LNCaP clone FGC (cell line): ENCODE measurements at places on chromosomes 7 and 10.

DNA sequence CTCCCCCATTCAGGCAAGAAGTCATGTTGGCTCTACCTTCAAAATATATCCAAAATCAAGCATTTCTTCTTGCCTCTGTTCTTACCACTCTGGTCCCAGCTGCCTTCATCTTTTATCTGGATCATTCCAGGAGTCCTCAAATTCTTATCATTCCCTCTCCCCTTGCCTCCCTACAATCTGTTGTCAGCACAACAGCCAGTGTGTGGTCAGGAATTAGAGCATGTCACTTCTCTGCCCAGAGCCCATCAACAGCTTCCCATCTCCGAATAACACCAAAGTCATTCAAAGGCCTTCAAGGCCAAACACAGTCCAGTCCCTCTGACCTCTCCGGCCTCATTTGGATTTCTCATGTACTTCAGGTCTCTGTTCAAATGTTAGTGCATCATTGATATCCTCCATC, 70.4 kb downstream of the DENND11 start:
- no peak for DNase-seq

- no peak for DNase-seq
Observed at GRCh38 chr7:100561491-100562194, 12.1 kb downstream of the SAP25 start.

DNA sequence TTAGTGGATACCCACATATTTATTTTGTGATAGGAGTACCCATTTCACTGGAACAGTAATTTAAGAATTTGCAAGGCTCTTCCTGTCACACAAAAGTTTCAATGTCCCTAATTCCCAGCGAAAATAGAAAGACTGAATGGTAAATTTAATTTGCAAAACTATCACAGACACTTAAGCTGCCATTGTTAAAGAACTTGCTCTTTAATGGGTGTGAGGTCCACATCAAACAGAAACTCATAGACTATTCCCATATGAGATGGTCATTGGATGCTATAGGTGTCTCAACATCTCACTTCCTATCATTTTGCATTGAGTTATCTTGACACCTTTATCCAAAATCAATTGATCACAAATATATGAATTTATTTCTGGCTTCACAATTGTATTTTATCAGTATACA, 415.9 kb downstream of the GPAM start:
- no peak for DNase-seq

- DNase-seq = no peak
Observed at GRCh38 chr10:103552856-103553742, 59.6 kb downstream of the NEURL1 start.

DNA sequence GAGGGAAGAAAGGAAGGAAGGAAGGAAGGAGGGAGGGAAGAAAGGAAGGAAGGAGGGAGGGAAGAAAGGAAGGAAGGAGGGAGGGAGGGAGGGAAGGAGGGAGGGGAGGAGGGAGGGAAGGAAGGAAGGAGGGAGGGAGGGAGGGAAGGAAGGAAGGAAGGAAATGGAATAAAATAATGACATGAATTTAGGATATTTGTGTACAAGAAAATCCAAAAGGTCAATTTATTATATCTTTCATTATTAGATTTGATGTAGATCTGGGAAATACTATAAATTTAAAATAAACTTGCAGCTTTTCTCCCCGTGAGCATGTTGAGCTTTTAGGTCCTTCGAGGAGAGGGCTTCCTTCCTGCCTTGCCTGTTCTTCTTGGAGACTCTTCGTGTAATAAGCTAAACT, 398.6 kb upstream of the NRP1 start:
- DNase-seq = no peak

- DNase-seq = no peak
Observed at GRCh38 chr10:31836569-31837406, 91.8 kb downstream of the ARHGAP12 start.

DNA sequence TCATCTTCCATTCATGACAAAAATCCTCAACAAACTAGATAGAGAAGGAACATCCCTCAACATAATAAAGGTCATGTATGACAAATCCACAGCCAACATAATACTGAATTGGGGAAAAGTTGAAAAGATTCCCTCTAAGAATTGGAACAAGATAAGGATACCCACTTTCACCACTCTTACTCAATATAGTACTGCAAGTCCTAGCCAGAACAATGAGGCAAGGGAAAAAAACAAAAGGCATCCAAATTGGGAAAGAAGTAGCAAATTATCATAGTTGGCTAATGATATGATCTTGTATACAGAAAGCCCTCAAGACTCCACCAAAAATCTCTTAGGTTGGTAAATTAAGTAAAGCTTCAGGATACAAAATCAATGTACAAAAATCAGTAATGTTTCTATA, 4.7 kb downstream of the POT1 start:
- DNase-seq = no peak

GRCh38 chr7:40640566-40640965, 505.8 kb downstream of the SUGCT start:
- no peak for DNase-seq

- DNase-seq = no peak
Observed at GRCh38 chr10:89949496-89949895, 248.1 kb downstream of the KIF20B start.

GRCh38 chr7:368651-369475, 78.9 kb downstream of the FOXL3 start:
- no peak for DNase-seq

DNA sequence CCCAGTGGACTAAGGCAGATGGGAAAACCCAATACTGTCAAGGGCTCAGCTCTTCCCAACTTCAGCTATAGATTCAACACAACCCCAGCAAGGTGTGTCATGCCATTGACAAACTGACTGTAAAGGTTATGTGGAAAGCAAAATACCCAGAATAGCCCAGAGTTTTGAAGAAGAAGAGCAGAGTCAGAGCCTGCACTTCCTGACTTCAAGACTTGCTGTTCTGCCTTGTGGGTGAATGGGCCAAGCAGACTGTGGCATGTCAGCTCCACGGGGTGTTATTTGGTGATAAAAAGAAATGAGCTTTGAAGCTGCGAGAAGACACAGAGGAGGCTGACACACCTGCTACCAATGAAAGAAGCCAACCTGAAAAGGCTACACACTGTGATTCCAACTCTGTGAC, 89.7 kb downstream of the NKX6-2 start:
- no peak for DNase-seq

DNA sequence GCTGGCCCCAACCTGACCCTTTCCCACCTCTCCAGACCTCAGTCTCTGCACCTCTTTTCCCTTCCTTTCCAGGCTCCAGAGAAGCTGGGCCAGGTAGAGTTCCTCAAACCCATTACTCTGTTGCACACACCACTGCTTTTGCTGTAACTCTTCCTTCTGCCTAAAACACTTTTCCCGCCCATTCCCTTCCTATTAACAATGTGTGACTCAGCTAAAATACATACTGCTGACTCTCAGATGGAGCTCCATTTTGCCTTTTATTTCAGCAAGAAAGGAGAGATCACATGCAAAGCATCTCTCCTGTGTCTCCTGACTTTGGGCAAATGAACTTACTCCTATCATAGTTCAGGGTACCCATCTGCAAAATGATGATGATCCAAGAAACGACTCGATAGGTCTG, 201.0 kb downstream of the CALN1 start:
- no peak for DNase-seq

DNA sequence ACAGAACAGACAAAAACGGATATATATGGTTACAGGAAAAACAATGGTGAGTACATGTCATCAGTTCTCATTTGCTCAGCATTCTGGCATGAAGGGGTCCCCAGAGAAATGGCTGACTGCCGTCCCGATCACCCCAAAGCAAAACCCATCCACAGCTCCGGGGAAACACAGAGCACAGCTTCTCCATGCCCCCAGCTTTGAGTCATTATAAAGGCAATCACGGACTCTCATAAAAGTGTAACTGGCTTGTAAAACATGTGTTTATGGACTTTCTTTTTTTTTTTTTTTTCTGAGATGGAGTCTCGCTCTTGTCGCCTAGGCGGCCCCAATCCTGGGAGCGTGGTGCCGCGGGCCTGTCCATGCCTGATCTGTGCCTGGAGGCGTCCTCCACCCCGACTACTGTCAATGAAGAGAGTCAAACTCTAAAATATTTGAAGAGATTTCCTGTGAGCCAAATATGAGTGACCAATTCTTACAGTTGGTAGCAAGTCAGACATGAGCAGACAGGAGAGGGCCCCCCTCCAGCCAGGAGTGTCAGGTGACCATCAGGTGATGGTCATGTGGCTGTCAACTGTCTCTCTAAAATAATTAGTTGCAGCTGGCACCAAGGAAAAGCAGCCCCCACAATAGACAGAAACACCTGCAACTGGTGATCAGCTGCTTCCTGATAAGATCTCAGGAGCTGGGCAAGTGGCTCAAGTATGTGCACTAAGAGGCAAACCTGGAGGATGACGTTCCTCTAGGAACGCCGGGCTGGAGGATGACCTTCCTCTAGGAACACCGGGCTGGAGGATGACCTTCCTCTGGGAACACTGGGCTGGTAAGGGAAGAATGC, 21.7 kb upstream of the NOM1 start:
- DNase-seq = no peak

DNA sequence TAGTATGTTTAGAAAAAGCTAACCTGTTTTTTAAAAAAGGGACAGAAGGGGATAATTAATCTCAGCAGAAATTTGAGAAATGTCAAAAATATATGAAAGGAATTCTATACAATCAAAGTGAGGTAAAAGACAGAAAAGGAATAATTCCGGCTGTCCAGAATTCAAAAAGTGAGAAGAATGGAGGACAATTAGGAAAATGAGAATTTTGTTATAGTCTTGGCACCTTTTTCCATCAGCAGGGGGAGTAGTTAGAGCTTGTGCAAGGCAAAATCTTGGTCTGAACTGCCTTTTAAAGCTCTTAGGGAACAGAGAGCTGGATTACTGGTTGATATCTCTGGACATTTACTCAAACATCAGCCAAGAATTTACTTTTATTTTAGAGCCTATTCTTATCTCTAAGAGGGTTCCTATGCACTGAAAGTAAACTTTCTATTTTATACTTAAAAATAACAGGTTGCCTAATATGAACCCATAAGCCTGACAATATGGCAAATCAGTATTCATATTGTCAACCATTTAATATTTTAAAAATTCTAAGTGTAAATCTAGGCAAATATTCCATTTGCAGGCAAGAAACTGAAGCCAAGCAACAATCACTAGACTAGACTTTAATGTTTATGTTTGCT, 185.6 kb downstream of the ANK3 start:
- DNase-seq = no peak

GRCh38 chr10:59595593-59595992, 114.1 kb downstream of the SLC16A9 start:
- DNase-seq = no peak

DNA sequence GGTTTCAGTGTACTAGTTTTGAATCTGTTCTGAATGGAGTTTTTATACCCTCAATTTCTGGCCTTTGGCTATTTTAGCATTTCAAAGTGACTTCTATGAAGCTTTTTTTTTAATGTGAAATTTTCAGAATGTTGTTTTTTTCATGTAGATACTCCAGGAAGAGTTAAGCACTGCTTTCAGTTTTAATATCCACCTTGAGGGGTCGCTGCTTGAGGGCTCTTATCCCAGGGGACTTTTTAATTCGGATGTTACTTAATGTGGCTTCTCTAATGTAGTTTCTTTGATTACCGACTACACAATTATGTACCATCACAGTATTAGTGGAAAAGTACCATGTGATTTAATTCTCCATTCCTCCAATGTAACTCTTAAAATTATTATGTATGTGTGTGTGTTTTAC, 5.2 kb downstream of the IFIT5 start:
- DNase-seq = no peak

DNA sequence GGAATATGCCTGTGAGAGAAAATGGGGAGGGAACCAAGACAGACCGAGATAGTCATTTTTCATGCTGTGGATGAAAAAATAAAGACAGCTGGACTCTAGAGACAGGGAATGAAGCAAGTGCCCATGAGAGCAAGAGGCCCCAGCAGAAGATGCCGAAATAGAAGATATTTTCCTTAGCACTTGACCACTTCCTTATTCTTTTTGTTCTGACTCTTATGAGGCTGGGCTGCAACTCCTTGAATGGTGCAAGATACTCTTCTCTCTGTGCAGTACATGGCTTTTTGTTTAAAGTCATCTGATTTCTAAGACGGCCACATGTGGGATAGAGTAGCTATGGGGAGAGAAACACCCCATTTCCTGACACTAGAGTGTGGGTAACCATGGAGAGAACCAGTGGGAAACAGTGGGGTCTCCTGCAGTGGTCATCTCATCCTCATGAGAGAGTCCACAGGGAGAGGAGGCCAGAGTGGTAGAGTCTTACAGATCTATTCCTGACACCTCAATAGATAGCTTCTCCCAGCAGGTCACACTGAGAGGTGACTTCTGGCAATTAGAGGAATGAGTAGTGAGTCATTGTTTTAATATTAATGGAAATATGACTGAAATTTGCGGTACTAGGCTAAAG, 18.0 kb upstream of the VCL start:
- no peak for DNase-seq

GRCh38 chr10:28294169-28294532, 8.7 kb downstream of the MPP7 start:
- no peak for DNase-seq

DNA sequence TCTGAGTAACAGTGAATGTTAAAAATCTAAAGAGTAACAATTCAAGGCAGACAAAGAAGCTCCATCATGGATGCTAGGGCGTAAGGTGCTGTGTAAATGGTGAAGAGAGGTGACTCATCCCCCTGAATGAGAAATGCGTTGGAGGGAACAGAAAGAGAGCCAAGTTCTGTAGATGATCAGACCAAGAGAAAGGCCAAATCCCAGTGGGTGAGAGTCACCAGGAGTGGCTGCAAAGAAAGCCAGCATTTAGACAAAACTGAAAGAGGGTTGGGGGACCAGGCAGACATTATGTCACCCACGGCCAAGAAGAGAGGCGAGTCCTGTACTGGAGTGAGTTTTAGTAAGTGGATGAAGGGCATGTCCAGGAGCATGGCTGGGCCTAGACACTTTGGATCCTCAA, 153.1 kb downstream of the TRIL start:
- no peak for DNase-seq

DNA sequence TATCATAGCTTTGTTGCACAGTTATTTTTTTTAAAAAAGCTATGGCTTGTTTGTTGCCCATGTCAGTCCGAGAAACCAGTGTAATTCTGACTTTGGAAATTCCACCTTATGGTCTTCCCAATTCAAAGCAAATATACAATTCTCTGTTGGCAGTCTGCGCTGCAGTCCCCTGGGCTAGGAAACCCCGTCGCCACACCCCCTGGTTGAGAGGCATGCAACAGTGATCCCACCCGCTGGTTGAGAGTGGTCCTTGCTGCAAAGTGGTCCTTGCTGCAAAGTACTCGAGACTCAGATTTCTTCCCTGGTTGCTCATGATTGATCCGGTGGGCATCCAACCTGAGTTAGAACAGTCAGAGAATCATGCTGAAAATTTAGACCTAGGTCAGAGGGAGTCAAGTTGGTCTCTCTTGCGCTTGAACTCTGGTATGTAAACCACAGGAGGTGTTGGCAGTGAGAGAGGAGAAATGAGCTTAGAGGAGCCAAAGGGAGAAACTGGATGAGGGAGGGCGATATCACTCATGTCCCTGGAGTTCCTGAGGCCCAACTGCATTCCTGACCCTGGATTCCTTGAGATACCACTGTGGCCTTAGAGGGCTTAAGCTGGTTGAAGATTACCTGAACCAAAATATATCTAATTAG, 45.0 kb upstream of the STK17A start:
- DNase-seq = no peak

- no peak for DNase-seq
Observed at GRCh38 chr10:22913474-22914092, 14.3 kb upstream of the ARMC3 start.
